Ammon's horn (tissue), 1 donor: ENCODE measurements at places on chromosomes 5 and 9.

- DNase-seq = peak; percentile 24
Measured at GRCh38 chr5:42057254-42057690, 132.2 kb downstream of the FBXO4 start.

DNA sequence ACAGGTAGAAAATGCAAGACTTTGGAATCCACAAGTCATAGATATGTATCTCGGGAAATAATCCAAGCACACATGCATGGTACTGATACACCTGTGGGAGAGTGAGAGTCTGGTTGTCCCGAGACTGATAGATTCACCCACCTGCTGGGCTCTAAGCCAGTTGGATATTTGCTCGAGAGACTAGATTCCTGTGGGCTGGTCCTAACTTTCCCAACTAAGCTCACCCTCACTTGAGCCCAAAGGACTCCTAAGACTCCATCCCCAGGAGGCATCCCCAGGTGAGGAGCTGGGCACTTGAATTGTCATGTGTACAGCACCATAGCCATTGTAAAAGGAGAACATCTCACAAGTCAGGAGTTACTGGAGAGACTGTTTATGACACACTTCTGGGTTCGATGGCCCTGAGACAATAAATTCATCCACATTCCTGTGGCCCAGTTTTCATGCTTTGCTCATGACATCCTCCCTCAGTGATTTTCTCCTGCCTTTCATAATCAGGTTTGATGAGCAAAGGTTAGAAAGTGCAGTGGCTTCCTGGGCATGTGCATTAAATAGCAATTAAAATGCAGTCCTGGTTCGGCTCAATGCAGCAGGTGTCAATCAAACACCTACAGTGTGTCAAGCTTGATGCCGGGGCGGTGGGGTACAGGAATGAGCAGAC lies 18.1 kb downstream of the SLC1A1 start:
- no peak for DNase-seq

DNA sequence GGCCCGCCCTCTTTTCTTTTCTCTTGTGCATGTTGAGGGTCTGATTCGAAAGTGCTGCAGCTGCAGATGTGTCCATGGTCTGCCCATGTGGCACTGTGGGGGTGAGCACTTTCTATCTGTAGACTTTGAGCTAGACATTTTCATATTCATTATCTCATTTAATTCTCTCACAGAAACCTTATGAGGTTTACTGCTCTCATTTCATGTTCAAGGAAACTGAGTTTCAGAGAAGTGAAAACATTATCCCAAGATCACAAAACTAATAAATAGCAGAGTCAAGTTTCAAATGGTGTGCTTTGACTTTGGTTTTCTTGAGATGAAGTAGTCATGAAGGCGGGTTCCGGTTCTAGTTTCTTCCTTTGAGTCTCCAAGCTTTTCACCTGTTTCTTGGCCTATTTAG lies 536.5 kb upstream of the ZNF462 start:
- DNase-seq = no peak

GRCh38 chr5:96408210-96408777 lies 24.8 kb downstream of the PCSK1 start:
- no peak for DNase-seq

GRCh38 chr9:132986114-132986513 lies 7.6 kb downstream of the GFI1B start:
- DNase-seq = no peak

DNA sequence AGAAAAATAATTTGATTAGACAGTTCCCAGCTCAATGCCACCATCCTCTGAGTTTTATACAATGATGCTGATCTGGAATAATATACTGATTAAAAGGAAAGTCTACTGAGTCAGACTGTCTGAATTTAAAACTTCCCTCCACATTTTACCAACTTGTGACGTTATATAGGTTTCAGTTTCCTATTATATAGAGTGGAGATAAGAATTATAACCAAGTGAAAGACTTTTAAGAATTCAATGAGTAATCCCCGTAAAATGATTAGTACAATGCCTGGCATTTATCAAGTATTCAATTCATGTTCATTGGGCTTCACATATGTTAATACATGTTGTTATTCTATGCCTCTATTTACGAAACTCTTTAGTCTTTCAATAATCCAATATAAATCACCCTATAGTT lies 166.0 kb downstream of the CDH9 start:
- no peak for DNase-seq

DNA sequence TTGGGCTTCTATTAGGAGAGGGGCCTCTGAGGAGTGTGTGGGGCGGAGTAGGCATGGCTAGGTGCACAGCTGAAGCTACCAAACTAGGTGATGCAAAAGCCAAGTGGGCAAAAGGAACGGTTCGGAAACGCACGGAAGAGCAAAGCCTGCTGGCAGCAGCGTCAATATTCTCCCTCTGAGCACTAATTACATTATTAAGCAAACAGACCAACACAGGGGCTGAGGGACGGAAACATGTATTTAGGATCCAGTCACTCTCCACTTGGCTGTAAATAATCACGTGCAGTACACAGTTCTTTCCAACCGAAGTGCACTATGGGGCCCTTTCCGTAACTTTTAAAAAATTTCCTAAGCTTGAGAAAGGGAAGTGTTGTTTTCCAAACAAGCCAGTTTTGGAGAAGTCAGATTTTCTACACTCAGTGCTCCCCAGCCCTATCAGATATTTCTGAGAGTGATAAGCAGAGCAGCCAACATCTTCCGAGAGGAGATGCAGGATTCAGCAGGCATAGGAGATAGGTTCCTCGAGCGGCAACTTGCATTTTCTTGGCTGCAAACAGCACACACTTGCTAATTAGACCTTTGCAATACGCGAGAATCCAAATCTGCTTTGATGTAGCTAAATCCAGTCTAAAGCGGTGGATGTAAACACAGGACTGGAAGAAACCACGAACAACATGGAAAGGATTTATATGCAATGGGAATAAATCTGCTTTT lies 217.2 kb upstream of the TBCA start:
- DNase-seq = peak; percentile 30

DNA sequence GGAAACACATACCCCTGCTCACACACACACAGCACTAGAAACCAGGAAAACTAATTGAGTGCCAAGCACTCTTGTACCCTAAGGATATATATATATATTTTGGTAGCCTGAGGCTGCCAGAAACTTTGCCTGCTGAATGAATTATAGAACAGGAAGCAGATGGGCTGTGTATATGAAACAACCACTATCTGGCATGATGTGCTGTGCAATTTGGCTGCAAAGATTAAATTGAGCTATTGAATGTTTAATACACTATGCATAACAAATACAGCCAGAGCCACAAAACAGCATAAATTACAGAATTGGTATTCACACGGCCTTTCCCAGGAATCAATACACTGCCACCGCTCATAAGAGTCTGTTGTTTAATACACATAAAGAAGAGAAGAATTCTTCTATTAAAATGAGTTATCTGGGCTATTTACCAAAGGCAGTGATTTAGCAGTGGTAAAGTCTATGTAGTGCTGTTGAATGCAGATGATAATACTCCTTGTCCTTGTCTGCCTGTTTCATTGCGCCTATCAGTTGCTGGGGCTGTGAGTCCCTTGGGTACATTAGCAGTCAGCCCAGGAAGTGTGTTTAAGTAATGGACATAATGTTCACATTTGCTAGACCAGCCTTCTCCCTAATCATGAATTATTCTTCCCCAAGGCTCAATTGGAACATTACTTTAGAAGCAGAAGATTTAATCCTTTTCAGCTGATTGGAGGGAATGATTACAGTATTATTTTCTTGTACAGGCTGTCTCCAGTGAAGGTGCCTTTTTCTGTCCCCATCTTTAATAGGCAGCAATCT lies 294.3 kb downstream of the TLE1 start:
- DNase-seq = peak; percentile 18

DNA sequence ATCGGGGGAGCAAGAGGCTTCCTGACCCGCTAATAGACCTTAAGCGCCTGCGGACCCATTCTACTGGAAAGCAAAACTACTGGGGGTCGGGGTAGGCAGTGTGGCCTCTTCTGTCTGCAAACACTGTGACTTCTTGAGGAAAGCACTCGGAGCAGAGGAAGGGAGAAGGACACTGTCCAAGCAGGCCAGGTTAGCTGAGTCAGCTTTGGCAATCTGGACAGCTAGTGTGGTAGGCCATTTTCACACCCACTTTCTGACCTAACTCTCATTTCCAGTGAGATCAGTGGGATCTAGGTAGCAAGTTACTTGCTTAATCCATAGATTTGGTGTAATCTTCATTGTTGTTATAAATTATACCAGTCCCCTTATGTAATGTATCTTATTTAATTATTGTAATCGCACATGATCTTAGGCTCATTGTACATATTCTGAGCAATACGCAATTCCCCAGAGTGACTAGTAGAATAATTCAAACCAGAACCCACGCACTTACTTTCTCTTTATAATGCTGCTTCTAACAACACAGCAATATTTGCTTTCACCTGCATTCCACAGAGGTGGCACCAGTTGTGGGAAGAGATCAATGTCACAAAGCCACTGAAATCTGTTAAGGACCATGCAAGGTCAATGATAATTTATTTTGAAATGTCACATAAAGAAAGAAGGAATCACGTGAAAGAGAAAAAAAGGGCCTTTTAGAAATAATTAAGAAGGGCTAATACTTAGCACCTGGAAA lies 82.9 kb downstream of the NREP start:
- no peak for DNase-seq

DNA sequence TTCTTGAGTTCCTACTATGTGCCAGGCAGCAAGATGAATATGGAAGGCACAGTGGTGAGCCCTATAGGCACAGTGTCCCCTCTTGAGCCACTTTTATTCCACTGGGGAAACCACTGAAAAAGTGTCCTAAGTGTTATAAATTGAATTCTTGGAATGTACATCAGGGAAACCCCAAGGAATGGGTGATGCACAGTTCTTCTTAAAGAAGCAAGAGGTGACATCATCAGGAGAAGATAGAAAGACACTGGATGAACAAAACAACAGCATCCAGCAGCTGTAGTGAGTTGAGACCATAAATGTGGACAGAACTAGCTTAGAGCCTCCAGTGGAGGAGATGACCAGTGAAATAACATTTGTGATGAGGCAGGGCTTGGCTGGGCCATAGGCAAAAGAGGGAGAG lies 199.2 kb upstream of the ANKRD55 start:
- no peak for DNase-seq

DNA sequence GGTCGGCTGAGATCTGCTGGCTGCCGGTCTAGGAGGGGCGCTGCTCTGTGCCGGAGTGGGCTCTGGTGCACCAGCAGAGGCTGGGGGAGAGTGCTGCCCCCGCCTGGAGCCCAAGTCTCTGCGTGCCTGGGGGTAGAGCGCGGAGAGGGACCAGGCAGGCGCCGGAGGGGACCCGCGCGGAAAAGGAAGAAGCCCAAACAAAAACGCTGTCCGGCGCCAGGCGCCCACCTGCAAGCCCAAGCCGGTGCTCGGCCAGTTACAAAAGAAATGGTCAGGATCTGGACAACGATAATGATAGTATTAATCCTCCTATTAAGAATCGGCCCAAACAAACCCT lies 571 bp upstream of the S1PR3 start:
- DNase-seq = no peak

GRCh38 chr5:128082551-128083032 lies 974 bp upstream of the SLC12A2 start:
- DNase-seq = no peak

GRCh38 chr5:39469176-39469575 lies 44.4 kb upstream of the DAB2 start:
- DNase-seq = no peak

DNA sequence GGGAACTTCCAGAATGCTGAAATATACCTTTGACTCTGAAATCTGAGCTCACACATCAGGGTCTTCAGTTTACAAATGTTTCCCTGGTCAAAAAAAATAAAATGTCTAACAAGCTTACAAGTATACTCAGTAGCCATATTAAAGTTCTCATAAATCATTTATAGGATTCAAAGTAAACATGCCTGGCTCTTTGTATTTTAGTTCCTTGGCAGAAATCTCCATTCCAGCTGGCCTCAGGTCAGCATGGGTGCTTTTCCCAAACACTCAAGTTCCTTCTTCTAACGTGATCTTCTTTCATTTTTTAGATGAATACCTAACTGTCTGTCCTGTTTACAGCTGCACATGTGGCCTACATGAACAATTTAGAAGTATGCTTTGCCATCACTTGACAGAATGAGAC lies 263.2 kb downstream of the GAS1 start:
- DNase-seq = no peak

DNA sequence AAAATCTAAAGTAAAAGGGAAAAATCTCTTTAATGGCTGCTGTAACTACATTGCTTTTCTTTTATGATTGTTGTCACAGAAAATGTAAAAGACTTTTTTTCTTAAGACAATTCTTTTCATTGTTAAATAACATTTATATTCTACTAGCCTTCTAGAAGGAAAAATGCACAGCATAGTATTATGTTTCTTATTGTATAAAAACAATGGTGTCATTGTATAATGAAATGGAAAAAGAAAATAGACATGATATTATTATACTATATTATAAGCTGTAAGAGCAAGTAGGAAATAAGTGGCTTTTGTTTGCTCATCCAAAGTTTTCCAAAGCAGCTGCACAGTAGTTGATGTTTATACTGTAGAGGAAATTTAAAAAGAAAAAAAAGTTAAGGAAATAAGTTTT lies 1021.7 kb downstream of the EFNA5 start:
- DNase-seq = no peak

GRCh38 chr9:98570055-98570454 lies 138.7 kb downstream of the GABBR2 start:
- DNase-seq = no peak

GRCh38 chr9:129400971-129401622 lies 219.8 kb downstream of the C9orf50 start:
- DNase-seq = no peak

DNA sequence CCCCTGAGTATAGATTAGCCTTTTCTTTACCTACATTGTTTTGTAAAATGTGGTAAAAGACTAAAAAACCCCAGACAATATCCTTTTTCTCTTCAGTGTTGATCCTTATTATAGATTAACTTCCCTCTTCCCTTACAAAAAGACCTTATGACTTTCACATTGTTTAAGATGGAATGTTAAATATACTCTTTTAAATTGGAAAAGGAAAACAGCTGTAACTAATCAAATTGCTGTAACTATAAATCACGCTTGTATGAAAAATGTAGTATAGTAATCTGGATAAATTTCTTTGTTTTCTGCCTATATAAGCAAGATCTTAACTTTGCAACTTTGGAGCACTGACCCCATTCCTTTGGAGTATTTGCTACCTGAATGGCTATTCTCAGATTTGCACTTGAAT lies 383.1 kb downstream of the FAM170A start:
- DNase-seq = no peak

DNA sequence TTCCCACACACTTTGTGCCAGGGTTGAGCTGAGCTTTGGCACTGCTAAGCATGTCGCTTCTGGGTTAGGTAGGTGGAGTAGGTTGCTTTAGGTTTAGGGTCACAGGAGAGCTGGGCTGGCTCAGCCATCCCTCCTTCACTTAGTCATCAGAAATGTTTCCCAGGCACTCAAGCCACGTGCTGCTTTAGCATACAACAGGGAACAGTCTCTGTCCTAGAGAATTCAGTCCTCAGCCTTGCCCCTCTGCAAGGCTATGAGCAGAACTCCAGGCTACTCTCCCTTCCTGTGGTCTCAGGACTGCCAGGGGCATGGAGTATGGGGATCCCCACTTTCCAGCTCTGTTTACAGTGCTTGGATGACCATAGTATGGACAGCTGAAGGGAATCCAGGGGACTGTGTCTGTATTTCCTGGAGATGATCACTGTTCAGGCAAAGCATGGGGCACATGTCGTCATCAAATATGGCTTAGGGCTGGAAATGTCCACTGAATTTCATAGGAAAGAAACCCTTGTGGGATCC lies 7.5 kb upstream of the ANKRD33B start:
- no peak for DNase-seq

- no peak for DNase-seq
Measured at GRCh38 chr5:178423901-178424809, 166.0 kb downstream of the COL23A1 start.
